LHCN-M2 (cell line): ENCODE measurements at places on chromosomes 2 and 18. TPM values are rescaled to one million over a fixed set of nuclear protein-coding genes. Genes with fewer than 3 reads are reported as not detected.
A peak's percentile ranks its signal among the peaks of the same experiment; 100 is the strongest.

EPAS1 gene
- total RNA-seq = 9.7 and 14.8 TPM in 2 replicates

ARHGAP25 gene
- 0.13 TPM in 1 of 2 replicates, not detected in the other for total RNA-seq

AGXT gene
- not detected in 2 replicates for total RNA-seq

XIRP2 gene
- under 0.01 and 0.06 TPM in 2 replicates for total RNA-seq

C2orf78 gene
- total RNA-seq = 0.06 TPM in 1 of 2 replicates, not detected in the other

CDH2 gene
- total RNA-seq = 30.3 and 31.1 TPM in 2 replicates

ANKRD44 gene
- total RNA-seq = 3.0 and 4.0 TPM in 2 replicates

CTDSP1 gene
- 69.7 and 74.1 TPM in 2 replicates for total RNA-seq

SAG gene
- not detected in 2 replicates for total RNA-seq

SCG2 gene
- total RNA-seq = 10.8 and 12.7 TPM in 2 replicates

STARD6 gene
- not detected in 2 replicates for total RNA-seq

DCAF17 gene
- total RNA-seq = 16.5 and 24.6 TPM in 2 replicates

LAMA1 gene
- 1.4 TPM in 2 replicates for total RNA-seq

DNA sequence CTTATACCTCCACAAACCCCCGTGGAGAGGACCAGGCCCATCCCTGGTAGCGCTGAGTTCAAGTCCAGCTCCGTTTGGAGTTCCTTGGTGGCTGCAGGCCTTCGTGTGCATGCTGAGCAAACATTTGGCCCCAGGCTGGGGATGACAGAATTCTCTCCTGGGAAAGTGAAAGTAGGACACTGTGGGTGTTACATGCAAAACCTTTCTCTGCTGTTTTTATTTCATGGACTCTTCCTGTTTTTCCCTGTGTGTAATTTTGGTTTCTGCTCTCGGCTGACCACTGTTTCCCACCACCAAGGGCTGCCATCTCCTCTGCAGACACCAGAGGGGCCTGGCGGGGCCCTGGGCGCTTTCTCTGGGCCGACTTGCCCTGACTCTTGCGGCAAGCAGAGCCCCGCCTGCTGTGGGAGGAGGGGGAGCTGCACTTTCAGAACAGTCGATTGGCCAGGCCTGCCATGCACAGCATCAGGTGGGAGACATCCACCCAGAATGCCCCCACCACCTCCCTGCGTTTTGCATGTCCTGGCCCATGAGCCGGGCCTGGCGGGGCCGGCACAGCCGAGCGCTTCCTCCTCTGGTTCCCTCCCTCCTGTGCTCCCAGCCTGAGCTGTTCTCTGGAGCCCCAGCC, 102.4 kb downstream of the CABLES1 start:
- DNase-seq = peak; percentile 77

GRCh38 chr2:67165523-67165990, 231.6 kb upstream of the ETAA1 start:
- DNase-seq = no peak

- no peak for DNase-seq
Observed at GRCh38 chr18:56652802-56653201, 1.6 kb downstream of the WDR7 start.

DNA sequence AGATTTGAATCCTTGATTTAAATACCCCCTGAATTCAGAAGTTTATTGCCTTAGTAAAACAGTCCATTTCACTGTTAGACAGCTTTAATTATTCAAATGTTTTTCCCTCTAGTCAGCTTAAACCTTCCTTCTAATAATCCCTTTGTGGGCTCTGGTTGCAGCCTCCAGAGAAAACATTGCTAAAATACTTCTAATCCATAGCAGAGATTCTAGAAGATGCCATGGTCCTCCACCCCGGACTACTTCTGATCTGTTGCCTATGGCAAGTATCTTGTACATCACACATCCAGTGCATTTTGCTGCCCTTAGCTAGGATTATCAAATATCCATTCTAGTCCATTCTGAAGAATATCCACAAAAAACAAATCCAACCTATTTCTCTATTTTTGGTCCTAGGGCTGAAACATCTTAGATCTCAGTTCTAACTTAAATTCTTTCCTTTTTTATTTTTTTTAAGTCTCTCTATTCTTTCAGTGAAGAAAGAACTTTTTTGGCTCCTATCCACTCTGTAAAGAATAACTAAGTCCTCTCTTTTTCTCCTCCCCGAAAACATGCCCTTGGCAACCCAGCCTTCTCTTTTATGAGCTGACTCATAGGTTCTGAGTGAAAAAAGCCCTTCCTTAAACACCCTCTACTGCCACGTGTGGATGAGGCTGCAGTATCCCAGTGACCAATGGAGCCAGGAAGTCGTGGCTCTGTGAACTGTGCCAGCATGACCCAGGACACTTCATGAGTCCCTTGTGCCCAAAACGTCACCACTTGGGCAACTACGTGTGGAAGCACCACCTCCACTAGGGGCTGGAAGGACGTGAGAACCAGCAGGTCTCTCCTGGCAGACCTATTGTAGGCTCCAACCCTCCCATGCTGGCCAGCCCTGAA, 349.8 kb downstream of the TNS1 start:
- DNase-seq = peak; percentile 91

DNA sequence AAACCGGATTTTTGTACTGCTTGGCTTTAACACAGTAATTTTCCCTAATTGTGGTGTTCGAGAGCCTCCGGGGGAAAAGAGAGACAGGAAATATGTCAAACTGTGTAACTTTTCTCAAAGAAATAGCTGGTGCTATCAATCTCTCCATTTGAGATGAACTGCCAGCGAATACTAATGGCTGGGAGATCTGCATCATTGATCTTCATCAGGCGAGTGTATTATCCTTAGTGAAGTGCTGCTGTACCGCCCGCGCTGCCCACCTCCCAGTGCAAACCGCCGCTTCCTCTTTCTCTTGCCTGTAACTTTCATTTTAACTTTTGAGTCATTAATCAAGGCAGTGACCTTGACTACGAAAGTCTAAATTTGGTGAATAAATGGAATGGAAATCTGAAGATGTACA, 246.1 kb upstream of the ST6GAL2 start:
- DNase-seq = no peak

DNA sequence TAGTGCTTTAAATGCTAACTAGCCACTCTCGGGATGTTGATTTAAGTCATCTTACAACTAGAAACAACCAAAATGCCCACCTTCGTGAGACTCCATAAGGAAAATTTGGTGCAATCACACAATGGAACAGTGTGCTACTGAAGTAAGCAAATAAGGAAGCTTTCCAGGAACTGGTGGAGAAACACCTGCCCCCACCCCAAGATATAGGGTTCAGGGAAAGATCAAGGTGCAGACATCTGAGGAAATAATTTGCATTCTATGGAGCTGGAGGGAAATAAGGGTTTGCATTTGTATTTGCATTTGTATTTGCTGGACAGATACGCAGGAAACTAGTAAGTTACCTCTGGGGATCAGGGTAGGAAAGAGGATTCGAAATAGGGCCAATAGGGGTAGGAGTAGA, 90.9 kb downstream of the ACAA2 start:
- no peak for DNase-seq

DNA sequence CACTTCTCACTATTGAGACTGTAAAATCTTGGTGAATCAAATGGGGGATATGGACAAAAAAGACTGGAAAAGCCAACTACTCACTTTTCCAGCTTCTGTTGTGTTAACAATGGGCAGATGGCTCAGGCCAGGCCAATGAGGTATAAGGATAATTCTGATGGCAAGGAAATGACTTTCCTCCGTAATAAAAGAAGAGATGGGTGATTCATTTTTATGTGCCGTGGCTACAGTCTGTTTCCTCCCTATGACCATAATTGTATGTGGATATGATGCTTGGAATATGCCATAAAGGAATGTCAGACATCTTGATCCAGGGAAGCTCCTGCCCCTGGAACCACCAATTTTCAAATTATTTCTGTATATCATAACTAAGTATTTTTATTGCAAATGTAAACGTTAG, 406.8 kb downstream of the CCDC85A start:
- no peak for DNase-seq

- peak; percentile 76 for DNase-seq
Observed at GRCh38 chr2:1740716-1741589, 3.4 kb downstream of the PXDN start.

DNA sequence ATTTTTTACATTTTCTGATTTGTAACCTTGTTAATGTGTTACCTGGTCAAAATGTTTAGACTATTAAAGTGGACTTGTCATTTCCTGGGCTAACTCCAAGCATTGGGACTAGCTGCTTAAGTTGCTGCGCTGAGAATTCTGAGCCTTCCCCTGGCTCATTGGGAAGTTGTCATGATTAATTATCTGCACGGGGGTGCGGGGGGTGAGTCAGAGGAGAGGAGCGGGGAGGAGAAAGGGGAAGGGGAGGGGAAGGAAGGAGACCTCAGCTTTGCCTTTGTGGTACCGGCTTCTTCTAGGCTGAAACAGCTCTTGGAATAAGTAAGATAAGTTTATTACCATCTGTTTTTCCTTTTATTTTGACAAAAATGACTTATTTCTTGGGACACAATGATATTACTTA, 52.9 kb upstream of the APCDD1 start:
- no peak for DNase-seq

DNA sequence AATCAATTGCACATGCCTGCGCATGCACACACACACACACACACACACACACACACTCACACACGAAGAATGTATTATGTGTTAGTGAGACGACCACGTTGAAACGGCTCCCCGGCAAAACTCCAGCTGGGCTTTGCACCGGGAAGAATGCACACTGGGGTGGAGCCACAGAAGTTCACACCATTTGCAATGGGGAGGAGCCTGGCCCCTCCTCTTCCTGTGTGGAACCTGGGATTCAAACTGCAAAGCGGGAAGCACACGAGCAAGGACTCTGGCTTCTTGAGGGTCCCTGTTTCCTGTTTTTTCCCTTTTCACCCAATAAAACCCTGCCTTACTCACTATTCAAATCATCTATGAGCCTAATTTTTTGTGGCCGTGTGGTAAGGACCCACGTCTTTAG, 304.0 kb upstream of the TMEFF2 start:
- no peak for DNase-seq

DNA sequence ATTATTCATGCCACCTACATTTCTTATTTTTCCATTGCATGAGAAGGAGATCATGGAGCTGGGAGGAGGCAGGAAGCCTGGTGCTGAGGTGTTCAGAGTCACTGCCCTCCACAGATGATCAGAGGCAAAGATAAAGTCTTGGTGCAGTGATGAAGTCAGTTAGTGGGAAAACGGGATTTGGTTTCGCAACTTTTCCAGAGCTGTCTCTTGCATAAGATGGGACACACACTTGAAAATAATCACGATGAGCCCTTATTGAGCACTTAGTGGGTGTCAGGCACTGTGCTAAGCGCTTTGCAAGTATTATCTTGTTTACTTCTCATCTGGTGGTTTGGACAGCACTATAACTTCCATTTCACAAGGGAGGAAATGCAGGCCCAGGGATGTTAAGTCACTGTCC, 222.1 kb upstream of the SMAD2 start:
- no peak for DNase-seq

GRCh38 chr2:216665242-216665641, 30.1 kb downstream of the IGFBP5 start:
- no peak for DNase-seq

DNA sequence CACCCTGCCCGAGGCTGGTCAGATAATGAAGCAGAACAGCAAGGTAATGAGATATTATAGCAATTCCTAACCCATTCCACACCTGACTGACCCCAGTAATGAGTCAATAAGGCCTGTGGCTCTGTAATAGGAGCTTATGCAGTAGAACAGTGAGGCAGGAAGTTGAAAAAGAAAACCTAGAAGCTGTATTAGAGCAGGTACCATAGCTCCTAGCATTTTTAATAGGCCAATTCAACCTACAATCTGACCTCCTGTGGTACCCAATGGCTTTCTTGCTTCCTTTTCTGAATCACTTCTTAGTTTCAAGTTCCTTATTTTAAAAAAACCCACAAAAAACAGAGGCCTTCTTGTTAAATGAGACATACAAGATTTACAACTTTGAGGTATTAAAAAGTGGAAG, 43.6 kb upstream of the MAP2 start:
- DNase-seq = no peak

DNA sequence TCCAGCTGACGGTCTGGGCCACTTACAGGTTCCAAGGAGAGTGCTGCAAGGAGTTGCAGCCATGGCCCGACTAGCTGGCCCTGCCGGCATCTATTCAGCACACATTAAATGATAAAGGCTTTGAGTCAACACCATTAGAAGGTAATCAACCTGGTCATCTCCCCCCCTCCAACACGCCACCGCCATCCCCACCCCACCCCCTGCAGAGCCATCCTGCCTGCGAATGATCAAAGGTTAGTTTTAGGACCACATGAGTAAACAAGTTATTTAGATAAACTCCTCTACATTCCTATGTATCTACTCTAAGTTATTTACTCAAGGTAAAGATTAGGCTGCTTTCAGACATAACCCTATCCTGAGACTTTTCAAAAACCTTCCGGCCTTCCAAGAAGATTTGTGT, 349.3 kb upstream of the SLC39A10 start:
- no peak for DNase-seq

- DNase-seq = no peak
Observed at GRCh38 chr2:176409671-176410070, 140.4 kb downstream of the MTX2 start.

DNA sequence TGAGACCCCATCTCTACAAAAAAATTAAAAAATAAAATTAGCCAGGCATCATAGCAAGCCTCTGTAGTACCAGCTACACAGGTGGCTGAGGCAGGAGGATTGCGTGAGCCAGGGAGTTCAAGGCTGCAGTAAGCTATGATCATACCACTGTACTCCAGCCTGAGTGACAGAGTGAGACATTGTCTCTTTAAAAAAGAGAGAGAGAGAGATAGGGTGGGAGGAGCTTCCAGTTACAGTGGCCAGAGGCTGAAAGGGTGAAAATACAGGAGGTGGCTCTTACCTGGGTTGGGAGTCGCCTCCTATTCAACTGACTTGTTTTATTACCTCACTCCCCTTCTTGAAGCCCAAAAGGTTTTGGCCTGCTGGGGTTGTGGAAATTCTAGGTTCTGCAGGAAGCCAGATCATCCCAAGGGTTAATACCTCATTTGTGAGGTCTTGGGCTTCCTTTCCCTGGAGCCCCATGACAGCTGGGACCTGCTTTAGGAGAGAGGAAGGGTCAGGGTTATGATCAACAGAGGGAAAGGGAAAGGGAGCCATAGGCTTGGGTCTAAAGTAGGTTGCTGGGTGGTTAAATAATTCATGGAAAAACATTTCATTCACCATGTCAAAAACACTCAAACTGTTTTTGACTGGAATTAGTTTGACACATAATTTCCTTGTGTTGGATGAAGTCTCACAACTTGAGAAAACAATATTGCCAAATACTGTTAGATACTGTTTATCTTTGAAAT, 17.4 kb downstream of the DYNC2LI1 start:
- DNase-seq = no peak

DNA sequence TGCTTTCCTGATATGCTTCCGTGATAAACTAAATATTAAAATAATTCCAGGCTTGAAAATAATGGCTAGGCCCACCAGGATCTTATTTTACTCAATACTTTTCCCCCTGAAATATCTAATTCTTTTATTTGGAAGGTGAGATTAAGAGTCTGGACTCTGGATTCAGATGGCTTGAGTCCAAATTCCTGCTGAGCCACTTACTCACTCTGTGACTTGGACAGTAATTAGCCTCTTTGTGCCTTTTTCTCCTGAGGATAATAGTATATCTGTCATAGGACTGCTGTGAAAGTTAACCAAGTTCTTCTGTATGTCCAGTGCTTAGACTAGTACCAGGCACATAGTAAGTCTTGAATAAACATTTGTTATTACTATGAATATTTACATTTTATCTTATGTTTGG, 127.3 kb upstream of the ERBB4 start:
- no peak for DNase-seq

- no peak for DNase-seq
Observed at GRCh38 chr2:155308367-155309009, 610.0 kb downstream of the KCNJ3 start.
